Stimulated activated CD4-positive, alpha-beta T cell treated with anti-CD3 and anti-CD28 coated beads, Interleukin-2, amount 100 ng/mL, for 24 hours (primary cell): ENCODE measurements at places on chromosomes 11 and 22.

DNA sequence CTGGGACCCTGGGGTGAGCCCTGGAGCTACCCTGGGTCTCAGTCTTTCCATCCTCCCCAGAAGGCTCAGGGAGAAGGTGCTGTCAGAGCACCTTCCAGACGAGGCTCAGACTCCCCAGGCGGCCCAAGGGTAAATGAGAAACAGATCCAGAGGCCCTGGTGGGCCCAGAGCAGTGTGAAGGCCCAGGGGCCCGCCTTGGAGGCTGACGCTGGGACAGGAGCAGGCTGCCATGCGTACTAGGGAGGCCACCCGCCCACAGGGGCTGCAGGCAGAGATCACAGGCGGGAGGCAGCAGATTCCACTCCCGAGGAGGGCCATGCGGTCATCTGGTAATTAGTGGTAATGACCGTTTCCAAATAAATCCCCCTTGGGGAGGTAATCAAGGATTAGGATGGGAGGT lies 5.2 kb downstream of the WNT11 start:
- no peak for DNase-seq

DNA sequence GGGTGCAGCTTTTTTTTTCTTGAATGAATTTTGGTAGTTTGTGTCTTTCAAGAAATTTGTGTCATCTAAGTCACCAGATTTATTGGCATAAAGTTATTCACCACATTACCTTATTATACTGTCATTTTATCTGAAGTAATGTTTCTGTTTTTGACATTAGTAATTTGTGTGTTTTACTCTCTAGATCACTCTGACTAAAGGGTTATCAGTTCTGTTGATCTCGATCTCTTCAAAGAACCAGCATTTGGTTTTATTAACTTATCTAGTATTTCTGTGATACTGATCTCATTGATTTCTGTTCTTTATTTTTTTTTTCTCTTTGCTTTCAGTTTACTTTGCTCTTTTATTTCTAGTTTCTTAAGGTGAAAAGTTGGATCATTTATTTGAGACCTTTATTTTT lies 55.5 kb downstream of the PDHX start:
- DNase-seq, result no peak

DNA sequence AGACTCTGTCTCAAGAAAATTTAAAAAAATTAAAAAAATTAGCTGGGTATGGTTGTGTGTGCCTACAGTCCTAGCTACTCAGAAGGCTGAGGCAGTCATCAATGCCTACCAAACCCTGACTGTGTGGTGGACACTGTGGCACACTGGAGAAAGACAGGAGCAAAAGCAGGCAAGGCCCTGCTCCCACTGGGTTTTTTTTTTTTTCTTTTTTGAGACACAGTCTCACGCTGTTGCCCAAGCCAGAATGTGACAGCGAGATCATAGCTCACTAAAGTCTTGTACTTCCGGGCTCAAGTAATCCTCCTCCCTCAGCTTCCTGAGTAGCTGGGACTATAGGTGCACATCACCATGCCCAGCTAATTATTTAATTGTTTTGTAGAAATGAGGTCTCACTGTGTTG lies 4.6 kb downstream of the NEFH start:
- DNase-seq, result no peak

GRCh38 chr11:68454767-68455166 lies 5.8 kb upstream of the PPP6R3 start:
- DNase-seq, result no peak
